ENCODE measurements at places on chromosomes 4 and X. TPM values are rescaled to one million over a fixed set of nuclear protein-coding genes. Genes with fewer than 3 reads are reported as not detected.

The POLR2B gene
- 78.8 TPM for total RNA-seq

The GAB3 gene
- 4.6 TPM for total RNA-seq

The CACNA1F gene
- 0.20 TPM for total RNA-seq

The NSD2 gene
- 45.9 TPM for total RNA-seq

The TGIF2LX gene
- total RNA-seq = not detected

The C4orf36 gene
- 0.89 TPM for total RNA-seq

The SYTL4 gene
- total RNA-seq = 15.8 TPM

The CXCL8 gene
- 0.92 TPM for total RNA-seq

The ETFDH gene
- 30.5 TPM for total RNA-seq

The MSANTD1 gene
- total RNA-seq = 1.2 TPM

The UBE2K gene
- total RNA-seq = 56.2 TPM

- DNase-seq = no peak
Observed at GRCh38 chrX:151920530-151920929, 7.8 kb downstream of the MAGEA4 start.

GRCh38 chr4:75025431-75025830 is 92.5 kb downstream of the PARM1 start:
- no peak for DNase-seq

DNA sequence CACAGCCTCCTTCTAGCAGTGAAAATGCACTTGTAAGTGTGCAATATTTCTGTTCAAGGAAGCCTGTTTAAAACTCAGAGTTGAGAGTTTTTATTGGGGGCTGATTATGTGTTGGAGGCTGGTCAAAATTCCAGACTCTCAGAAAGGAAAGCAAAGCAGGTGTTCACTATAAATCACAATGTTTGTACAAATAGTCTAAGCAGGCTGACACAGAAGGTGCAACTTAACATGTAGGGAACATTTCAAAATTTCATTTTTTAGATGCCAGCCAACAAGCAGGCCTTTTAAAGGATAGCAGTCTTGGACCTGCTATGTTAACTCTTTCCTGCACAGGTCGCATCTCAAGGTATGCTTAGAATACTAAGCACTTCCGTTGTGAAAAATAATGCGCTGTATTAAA is 112.3 kb upstream of the IL13RA1 start:
- no peak for DNase-seq

DNA sequence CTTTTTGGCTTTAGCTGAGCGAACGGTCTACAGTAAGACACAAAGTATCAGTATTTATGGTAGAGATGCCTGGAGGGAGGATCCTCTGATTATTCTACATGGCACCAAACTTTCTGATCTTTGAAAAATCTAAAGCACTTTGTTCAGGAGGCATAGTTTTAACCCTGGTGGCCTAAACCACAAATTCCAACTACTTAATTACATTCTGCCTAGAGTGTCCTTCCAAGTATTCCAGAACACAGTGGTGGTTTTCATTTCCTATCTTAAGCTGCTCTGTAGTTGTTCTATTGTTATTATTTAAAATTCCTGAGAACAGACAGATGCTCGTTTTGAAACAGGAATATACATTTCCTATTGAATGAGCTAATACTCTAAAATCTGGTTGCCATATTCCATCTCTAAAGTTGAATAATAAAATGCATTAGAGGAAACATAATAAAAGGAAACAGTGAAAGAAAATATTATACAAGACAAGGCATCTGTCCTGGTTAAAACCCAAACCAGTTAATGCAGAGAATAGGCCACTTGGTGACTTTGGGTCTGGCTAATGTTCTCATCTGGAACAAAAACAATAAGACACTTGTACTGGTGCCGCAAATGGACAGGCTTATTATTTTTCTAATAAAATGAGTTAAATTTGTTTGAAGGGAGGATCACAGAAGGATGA is 657.4 kb downstream of the SPRY1 start:
- no peak for DNase-seq

DNA sequence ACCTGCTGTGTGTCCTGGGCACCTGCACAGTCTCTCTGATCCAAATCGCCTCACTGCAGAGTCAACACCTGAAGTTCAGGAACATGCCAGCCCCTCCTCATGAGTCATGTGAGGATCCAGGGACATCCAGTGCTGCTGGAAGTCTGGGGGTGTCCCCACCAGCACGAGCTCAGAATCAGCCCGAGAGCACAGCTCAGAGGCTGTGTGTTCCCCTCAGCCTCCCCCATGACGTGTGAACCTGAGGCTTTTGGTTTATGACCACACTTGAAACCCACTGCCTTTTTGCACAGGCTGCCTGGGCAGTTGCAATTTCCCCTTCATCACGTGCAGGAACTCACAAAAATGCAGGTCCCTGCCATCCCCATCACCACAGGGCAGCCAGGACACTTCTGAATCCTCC is 47.1 kb downstream of the PPP2R2C start:
- DNase-seq = no peak

DNA sequence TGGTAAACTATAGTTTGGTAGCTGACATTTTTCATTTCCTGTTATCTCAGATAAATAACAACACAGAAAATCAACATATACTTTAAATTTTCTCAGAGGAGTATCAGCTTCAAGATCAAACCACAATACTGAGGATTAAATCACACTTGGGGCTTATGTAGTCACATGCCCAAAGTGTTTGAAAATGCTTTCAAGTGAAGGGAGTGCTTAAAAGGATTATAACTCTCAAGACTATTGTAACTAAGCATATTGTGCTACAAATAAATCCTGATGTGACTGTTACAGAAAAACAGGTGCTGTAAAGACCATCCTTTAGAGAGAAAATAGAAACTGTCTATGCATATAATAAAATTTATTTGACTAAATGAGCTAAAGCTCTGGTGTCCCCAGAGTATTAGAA is 887.6 kb downstream of the ADGRL3 start:
- DNase-seq = no peak

GRCh38 chr4:41136456-41136855 is 77.9 kb downstream of the APBB2 start:
- no peak for DNase-seq

- DNase-seq = no peak
Observed at GRCh38 chrX:111244235-111244750, 26.0 kb downstream of the CAPN6 start.

DNA sequence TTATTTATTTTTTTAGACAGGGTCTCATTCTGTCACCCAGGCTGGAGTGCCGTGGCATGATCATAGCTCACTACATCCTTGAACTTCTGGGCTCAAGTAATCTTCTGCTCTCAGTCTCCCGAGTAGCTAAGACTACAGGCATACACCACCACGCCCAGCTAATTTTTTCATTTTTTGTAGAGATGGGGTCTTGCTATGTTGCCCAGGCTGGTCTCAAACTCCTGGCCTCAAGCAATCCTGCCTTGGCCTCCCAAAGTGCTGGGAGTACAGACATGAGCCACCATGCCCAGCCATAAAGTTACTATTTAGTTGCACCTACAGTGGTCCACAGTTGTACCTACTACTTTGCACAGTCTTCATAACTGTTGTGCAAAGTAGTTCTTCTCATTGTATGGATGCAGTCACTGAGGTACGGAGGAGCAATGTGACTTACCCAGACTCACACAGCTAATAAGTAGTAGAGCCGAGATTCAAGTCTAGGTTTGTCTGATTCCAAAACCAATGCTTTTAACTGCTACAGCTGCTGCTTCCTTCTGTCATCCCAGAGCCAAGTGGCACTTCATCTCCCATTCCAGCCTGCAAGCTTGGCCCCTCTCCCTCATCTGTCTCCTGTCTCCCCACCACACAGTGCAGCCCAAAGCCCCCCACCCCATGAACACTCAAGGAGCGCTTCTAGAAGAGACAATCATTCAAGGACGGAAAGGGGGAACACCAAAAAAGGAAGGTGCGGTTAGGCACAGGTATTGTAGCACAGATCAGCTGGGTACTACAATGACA is 24.0 kb upstream of the IQSEC2 start:
- no peak for DNase-seq

- no peak for DNase-seq
Observed at GRCh38 chr4:91936311-91936710, 367.5 kb upstream of the GRID2 start.

DNA sequence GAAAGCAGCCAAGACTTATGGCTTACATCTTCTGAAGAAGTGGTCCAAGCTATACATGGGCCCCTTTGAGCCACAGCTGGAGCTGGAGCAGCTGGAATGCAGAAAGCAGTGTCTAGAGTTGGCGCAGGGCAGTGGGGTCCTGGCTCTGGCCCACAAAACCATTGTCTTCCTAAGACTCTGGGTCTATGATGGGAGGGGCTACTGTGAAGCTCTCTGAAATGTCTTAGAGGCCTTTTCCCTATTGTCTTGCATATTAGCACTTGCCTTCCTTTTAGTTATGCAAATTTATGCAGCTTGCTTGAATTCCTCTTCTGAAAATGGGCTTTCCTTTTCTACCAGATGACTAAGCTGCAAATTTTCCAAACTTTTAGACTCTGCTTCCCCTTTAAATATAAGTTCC is 15.3 kb downstream of the NPY1R start:
- DNase-seq = no peak

DNA sequence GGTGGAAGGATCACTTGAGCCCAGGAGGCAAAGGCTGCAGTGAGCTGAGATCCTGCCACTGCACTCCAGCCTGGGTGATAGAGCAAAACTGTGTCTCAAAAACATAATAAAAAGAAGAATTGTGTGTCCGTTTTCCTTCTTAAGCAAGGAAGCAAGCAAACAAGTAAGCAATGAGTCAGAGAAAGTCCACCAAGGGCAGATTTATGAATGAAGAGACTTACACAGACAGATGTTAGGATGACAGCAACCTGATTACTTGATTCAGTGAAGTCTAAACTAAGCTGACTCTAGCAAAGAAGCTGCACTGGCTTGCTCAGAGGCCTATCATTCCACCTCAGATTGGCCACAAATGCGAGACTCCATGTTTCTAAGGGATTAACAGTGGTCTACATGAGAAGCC is 34.1 kb upstream of the SCML1 start:
- no peak for DNase-seq

DNA sequence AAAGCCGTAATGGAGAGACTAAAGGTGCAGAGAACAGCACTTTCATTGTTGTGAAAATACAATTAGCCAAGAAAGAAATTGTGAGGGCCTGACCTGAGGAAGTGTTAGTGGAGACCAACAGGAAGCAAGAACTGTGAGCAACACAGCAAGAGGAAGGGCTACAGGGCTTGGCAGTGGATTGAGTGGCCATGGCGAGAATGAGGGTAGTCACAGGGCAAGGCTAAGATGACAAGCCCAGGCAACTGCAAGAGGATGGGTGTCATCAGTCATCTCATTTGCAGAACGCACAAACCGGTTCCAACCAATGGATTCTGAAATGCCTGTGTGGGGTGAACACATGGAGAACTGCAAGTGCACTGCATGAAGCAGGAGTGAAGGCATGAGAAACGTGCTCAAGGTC is 3.6 kb downstream of the SLC10A6 start:
- no peak for DNase-seq

GRCh38 chr4:158811216-158811540 is 42.4 kb downstream of the FNIP2 start:
- DNase-seq = no peak

GRCh38 chr4:152166567-152166966 is 369.3 kb downstream of the FBXW7 start:
- DNase-seq = no peak

- no peak for DNase-seq
Observed at GRCh38 chr4:76738086-76738931, 159.6 kb downstream of the SOWAHB start.

GRCh38 chr4:17132226-17132625 is 233.8 kb upstream of the LDB2 start:
- no peak for DNase-seq

DNA sequence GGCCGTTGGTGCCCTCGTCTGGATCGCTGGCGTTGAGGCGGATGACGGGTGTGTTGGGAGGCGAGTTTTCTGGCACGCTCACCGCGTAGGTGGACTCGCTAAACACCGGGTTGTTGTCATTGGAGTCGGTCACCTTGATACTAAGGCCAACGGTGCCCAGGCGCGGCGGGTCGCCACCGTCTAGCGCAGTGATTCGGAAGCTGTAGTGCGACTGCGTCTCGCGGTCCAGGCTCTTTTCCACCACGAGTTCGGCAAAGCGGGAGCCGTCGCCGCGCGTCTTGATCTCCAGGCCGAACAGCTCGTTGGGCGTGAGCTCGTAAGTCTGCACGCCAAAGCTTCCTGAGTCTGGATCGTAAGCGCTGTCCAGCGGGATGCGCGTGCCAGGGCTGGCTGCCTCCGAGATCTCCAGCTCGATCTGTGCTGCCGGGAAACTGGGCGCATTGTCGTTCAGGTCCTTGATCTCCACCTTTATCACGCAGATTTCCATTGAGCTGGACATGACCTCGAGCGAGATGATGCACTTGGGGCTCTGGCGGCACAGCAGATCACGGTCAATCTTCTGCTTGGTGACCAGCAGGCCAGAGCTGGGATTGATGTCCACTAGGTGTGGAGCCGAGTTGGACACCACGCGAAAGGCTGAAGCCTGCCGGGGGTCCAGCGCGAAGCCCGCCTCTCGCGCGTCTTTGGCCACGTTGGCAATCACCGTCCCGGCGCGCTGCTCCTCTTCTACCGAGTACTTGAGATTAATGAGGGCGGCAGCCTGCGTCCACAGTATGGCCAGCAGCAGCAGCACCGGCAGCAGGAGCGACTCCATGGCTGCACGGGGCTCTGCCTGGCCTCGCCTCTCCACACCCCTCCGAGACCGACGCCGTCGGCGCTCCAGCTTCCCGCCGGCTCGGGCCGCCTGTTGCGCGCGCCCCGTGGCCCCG is 2.0 kb downstream of the PCDH19 start:
- DNase-seq = no peak

- DNase-seq = no peak
Observed at GRCh38 chrX:10015723-10016518, 48.8 kb downstream of the CLDN34 start.
